Retina (tissue), 1 donor: ENCODE measurements at places on chromosomes 1 and 21.

GRCh38 chr1:65791396-65791795 is 1.3 kb upstream of the PDE4B start:
- DNase-seq: no peak

DNA sequence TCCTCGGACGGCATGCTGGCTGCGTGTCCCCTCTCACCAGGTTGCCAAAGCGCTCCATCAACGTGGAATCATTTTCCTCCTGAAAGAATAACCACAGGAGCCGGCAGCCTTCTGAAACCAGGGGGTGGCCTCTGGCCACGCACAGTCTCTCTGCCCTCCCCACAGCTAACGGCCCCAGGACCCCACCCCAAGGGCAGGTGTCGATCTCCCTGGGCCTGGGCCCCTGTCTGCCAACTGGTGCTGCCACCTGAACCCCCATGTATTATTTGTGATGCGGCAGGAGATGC is 46.1 kb downstream of the KCNAB2 start:
- no peak for DNase-seq

DNA sequence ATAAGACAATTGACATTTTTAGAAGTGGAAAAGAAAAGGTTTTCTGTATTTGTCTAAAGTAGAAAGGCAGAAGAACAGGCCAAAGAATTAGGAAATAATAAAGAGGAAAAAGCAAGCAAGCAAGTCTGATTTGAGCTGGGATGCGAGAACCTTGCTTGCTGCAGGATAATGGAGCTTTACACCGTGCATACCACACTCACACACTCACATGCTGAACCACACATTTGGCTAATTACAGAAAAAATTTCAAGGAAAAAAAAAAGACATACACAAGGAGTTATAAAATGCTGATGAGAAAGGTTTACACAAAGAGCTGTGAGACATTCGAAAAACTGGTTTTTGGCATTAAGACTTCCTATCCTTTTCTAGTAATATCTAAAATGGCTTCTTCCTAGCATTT is 593.9 kb downstream of the KIF26B start:
- no peak for DNase-seq

GRCh38 chr1:93738926-93739325 is 57.3 kb upstream of the BCAR3 start:
- DNase-seq: no peak

- DNase-seq: no peak
These were observed 302.3 kb upstream of the NRIP1 start for GRCh38 chr21:15367061-15367626.

- DNase-seq: no peak
These were observed 15.1 kb upstream of the COP1 start for GRCh38 chr1:176222196-176222595.

- no peak for DNase-seq
These were observed 52.8 kb downstream of the ARID4B start for GRCh38 chr1:235275223-235275622.

DNA sequence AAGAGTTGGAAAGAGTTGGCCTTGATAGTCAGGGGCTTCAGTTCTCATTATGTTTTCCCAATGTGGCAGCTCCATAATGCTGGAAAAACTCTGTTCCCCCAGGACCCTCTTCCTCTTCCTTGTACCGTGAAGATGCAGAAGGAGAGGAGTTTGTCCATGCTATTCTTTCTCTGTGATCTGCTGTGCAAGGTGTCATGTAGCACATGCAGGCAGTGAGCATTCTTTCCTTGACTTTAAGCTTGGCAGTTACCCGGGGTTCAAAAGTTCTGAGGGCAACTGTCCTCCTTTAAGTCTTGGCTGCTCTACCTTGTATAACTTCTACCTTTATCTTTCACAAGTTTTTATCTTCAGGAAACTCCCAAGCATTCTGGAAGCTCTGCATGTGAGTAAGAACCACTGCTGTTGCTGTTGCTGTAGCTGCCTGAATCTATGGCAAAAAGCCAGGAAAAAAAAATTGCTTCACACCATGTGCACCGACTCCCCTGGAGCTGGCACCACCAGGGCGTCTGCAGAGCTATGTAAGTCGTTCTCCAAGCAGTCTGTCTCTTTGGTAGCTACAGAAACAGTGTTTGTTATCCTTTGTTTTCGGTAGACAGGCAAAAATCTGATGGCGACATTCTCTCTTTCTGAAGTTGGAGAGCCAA is 42.7 kb upstream of the SLC16A1 start:
- DNase-seq: no peak

DNA sequence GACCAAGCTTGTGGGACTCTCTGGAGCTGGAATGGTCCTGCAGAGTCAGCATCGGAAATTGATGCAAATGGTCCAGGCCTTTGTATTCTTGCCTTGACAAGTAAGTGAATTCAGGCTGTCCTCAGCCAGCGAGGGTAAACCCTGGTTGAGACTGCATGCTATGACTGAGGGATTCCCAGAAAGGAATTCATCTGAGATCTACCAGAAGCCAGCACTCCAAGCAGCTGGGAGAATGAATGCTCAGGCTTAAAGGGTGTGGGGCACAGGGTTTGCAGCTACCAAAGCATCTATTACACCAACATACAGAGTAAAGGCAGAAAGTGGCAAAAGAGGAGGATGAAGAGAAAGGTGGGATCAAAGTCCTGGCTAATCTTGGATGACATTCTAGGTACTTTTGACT is 257.0 kb upstream of the LYPLAL1 start:
- no peak for DNase-seq

GRCh38 chr1:224431726-224432125 is 2.9 kb downstream of the WDR26 start:
- DNase-seq: no peak

DNA sequence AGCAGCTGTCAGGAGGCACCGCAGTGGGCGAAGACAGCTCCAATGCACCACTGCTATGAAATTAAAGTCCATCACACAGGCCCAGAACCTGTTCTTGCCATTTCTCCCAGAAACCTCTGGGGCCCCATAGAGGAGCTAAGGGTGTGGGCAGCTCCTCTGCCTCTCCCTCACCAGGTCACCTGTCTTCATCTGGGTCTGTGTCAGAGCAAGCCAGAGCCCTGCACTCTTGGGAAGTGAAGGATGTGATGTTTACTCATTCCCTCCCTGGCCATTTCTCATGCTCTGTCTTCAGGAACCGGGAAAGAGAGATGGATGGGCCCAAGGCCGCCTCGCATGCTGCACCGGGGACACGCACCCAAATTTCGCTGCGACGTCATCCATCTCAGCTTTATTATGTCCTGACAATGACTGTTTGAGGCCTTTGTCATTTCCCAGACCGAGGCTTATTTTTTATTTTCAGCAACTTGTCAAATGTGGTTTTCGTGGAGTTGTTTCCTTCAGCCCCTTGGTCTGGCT is 216.1 kb downstream of the NPHP4 start:
- DNase-seq: no peak

GRCh38 chr1:5758859-5759578 is 233.2 kb downstream of the NPHP4 start:
- no peak for DNase-seq

GRCh38 chr1:211598514-211598913 is 19.6 kb upstream of the SLC30A1 start:
- DNase-seq: no peak

GRCh38 chr1:207495801-207496792 is at the start of gene CR1:
Gene CR1, plus strand, starts transcription at chr1:207496157. Its CDS starts 111 bp downstream, at chr1:207496268.
- peak; percentile 80 for DNase-seq

- peak; percentile 88 for DNase-seq
These were observed 2.2 kb downstream of the CACNA1E start for GRCh38 chr1:181485287-181486097.

GRCh38 chr1:97943354-97943753 is 22.5 kb upstream of the DPYD start:
- DNase-seq: no peak

DNA sequence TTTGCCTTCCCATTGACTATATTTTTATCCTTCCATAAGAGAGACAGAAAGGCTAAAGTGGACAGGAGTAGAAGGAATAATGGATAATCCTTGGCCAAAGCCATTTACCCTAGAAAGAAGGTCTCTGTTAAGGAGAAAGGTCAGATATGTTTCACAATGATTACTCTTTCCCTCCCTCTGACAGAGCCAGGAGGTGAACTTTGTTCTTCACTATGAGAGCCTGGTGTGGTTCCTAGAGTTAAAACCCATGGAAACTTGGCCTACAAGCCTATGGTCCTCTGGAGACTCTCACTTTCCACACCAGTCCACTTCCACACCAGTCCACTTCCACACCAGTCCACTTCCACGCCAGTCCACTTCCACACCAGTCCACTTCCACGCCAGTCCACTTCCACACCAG is 479.9 kb upstream of the ZP4 start:
- DNase-seq: no peak

DNA sequence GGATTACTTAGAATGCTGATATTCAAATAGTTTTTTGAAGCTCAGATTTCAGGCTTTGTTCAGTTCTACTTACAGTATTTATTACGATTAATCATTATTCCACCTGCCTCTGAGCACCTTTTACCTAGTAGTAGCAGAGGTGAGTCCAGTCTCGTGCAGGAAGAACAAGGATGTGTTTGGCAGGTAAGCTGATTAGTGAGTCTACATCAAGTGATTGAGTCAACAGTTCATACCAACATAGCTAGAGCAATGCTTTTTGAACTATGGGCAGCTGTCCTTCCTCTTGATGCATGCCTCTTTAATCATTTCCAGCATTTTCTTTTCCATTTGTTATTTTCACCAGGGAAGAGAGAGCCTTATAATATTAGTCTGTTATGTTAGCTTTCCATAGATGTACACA is 838.9 kb downstream of the USP25 start:
- no peak for DNase-seq

DNA sequence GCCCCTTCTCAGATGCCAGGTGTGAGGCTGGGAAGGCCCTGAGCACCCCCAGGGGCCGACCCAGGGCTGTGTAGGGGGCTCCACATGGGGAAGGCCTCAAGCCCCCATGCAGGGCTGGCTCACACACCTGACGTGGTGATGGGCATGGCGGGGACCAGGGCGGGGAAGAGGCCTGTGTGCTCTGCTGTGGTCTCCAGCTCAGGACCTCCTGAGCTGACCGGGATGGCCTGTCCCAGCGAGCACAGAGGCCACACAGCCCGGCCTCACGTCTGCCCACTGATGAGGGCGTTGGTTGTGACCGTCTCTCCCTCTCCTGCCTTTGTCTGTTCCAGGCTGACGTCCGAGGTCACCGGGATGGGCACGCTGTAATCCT is 40.2 kb upstream of the COL6A1 start:
- no peak for DNase-seq

DNA sequence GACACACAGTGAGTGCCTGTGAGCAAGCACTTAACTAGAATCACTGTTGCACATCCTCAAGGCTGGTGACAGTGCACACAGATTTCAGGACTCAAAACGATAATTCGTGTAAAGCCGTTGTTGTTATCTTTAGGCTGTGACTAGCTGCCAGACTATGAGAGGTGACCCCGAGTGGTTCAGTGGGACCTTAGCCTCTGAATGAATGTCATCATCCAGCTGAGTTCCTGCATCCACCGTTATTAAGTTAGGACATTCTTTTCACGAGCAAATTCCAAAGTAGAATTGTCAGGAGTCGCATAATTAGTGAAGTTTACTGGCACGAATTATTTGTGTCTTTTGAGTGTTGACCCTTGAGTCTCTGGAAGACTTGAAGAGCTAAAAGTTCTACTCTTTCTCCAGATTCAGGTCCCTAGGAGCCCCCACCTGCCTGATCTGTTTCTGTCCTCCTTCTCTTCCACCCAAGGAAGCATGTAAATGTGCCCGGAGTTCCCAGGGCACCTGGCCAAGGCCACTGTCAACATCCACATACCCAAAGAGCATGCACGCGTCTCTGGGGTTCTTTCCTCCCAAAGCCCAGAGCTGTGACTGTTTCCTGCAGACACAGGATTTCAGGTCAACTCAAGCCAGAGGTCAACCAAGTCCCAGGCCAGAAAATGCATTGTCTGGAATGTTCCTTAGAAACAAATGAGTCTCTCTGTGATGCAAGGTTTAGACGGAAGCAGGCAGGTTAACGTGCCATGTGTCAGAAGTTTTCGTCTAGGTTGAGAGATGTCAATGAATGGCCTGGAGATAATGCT is 207.2 kb downstream of the TOMM20 start:
- no peak for DNase-seq

DNA sequence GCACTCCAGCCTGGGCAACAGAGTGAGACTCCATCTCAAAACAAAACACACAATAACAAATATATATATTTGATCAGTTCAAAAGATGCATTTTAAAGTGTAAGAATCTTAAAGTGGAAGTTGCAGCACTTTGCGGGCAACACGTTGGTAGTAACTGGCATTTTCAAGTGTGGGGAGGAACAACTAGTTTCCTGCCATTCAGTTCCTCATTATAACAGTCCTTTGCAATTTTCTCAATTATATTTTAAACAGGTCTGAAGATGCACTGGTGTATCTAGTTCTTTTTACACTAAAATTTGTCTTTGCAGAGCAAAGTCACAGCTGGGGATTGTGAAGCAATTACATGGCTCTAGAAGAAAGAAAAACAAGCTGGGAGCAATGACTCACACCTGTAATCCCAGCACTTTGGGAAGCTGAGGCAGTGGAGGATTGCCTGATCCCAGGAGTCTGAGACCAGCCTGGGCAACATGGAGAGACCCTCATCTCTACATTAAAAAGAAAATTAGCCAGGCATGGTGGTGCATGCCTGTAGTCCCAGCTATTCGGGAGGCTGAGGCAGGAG is 25.3 kb downstream of the RRAGC start:
- no peak for DNase-seq

- DNase-seq: no peak
These were observed 59.5 kb downstream of the TRIM11 start for GRCh38 chr1:228347181-228347580.
